Pulmonary artery endothelial cell (primary cell): ENCODE measurements at places on chromosomes 12 and 14. TPM values are rescaled to one million over a fixed set of nuclear protein-coding genes. Genes with fewer than 3 reads are reported as not detected.

The FBLN5 gene
- 0.74 and 2.5 TPM in 2 replicates for total RNA-seq

DNA sequence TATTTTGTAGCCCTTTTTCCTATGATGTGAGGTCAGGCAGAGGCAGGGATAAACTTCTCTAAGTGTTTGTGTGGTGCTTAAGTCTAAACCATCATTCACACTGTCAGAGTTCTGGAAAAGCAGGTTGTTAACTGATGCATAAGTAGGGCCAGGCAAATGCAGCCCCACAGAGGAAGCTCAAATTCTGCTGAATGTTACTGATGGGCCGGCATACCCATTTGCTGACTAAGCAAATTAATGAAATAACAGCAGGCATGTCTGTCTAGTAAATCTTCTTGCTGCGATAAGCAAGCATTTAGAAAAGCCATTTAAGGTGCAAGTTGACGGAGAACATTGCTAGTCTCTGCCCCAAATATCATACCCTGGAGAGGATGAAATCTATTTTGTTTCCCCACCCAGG, 523.2 kb upstream of the CCDC196 start:
- DNase-seq: no peak

- DNase-seq: no peak
Measured at GRCh38 chr12:13992585-13992984, 11.2 kb upstream of the GRIN2B start.

The TPH2 gene
- total RNA-seq: 0.14 TPM in 1 of 2 replicates, not detected in the other

DNA sequence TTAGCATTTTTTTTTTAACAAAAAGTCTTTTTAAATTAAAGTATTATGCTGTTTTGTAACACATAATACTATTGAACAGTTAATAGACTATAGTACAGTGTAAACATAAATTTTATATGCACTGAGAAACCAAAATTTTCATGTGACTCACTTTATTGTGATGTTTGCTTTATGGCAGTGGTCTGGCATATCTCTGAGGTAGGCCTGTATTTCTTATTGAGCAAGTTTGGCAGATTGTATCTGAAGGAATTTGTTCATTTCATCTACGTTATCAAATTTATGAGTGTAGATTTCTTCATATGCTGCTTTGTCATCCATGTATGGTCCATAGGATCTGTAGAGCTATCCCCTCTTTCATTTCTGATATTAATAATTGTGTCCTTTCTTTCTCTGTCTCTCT, 78.8 kb upstream of the PDE3A start:
- no peak for DNase-seq

DNA sequence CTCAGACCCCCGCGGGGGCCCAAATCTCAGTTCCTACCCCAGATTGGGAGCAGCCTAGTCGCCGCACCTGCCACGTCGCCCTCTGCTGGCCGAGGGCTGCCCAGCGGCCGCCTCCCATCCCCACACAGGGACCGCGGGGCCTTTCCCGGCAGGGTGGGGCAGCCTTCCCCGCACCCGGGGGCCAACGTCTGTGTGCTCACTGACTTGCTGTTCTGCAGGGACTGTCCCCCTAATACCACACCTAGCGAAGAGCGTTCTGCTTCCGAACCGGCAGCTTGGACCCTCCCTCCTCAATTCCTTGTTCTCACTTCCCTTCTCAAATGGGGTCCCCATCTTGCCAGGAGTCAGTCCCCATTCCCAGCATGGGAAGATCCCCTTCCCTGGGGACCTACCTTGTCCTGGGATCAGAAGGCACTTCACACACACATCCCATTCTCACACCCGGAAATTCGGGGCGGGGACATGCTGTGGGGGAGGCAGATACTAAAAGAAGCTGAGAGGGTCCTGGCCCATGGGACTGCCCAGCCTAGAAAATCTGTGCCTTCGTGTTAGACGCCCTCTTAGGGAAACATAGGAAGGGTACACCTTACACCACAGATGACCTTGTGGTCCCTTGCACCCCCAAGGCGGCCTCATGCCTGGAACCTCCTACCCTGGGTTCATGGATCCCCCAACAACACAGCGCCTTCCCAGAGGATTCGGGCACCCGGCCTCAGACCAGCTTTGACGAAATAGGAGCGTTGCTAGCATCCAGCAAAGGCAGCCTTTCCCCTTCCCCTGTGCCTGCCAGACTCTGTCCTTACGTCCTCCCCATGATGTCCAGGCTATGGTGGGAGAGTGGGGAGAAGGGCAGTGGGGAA, 16.4 kb downstream of the ACVRL1 start:
- DNase-seq: no peak

GRCh38 chr12:32896432-32897280, at the start of gene PKP2:
TSS of gene PKP2 (minus strand) at chr12:32896777. CDS start at chr12:32896731, 46 bp downstream.
- no peak for DNase-seq

GRCh38 chr14:38079886-38080285, 127.8 kb upstream of the SSTR1 start:
- no peak for DNase-seq

The KCNC2 gene
- total RNA-seq: not detected in 2 replicates

DNA sequence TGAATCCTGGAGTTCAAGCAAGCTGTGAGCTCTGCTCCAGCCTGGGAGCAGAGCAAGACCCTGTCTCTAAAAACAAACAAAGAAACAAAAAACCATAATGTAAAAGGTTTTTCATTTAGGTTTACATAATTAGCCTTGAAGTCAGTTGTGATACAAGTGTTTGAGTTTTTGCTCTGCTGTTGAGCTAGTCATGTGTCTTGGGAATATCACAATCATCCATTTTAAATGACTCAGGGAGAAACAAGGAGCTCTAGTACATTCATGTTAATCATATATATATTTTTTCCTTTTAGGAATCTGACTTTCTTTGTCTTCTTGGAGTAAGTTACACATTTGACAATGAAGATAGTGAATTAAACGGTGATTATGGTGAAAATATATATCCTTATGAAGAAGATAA, 12.9 kb downstream of the MIA2 start:
- DNase-seq: no peak

The RFLNA gene
- 23.9 and 70.8 TPM in 2 replicates for total RNA-seq

GRCh38 chr14:73825551-73826188, 26.0 kb upstream of the PTGR2 start:
- peak; percentile 44 for DNase-seq

- DNase-seq: no peak
Measured at GRCh38 chr14:57038689-57039088, 228.4 kb upstream of the OTX2 start.

The CACNA2D4 gene
- 0.18 and 0.46 TPM in 2 replicates for total RNA-seq

GRCh38 chr12:119389687-119390086, 55.2 kb downstream of the CCDC60 start:
- DNase-seq: no peak

- DNase-seq: no peak
Measured at GRCh38 chr12:121288986-121289385, 7.5 kb downstream of the CAMKK2 start.

The SLC38A4 gene
- total RNA-seq: under 0.01 TPM in 1 of 2 replicates, not detected in the other

GRCh38 chr12:105077435-105077834, 6.8 kb downstream of the ALDH1L2 start:
- no peak for DNase-seq

GRCh38 chr12:10073261-10073660, 25.5 kb downstream of the CLEC1A start:
- DNase-seq: no peak

- peak; percentile 32 for DNase-seq
Measured at GRCh38 chr12:98595243-98595988, 1.9 kb downstream of the SLC25A3 start.

GRCh38 chr14:77964586-77964985, 164.7 kb downstream of the ADCK1 start:
- no peak for DNase-seq

The HOXC12 gene
- not detected in 2 replicates for total RNA-seq

GRCh38 chr12:57471661-57472060, 8.0 kb downstream of the ARHGAP9 start:
- no peak for DNase-seq

DNA sequence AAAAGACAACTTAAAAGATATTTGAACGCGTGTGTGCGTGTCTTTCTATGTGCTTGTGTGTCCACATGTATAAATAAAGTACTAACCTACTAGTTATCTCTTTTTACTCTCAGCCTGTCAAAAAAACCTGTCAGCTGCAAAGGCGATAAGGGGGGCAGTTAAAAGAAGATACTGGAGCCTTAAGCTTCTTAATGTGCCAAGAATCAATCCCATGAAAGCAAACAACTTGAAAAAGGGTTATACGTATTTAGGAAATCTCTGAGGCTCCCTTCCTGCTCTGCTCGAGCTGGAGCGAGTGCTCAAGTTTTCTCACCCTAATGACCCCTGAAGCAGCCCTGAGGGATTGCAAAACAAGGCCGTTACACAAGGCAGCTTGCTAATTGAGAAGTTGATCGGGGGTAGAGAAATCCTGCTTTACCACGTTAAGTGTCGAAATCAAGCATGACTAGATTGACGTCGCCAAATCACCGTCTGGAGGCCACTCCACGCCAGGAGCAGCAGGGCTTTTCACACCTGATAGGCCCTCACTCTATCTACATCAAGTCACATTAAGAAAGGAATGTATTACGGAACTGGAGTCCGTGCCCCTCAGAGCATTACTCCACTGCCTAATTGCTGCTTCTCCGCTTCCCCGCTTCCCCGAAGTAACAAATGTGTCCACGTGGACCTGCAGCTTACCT, 32.4 kb downstream of the LMO3 start:
- no peak for DNase-seq

The HOXC10 gene
- total RNA-seq: not detected in 2 replicates

DNA sequence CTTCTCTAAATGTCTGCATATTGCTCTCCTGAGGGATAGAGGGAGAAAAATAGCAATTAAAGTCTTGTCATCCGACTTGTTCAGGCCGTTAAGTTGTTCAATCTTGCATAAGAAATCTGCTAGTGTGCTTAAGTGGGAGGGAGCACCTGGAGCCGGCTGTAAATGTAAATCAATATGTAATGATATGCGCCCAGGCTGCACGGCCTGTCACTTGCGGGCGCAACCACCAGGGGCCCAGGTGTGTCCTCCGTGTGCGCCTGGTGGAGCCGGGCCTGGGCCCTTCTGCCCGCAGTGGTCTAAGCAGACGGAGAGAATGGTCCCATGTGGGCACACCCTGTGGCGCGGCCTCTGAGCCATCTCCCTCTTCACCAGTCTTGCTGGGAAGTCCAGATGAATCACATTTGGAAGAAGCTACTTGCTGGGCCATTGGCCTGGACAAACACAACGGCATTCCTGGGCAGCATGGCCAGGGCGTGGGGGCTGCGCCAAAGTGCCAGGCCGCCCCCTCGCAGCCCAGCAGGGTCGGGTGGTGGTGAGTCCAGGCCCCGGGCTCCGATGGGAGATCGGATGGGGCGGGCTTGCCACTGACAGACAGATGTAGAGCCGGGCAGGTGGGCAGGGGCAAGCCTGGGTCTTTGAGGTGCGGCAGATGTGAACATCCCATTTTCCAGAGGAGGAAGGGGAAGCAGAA, 193.3 kb upstream of the C14orf180 start:
- no peak for DNase-seq

GRCh38 chr14:25464772-25465171, 414.8 kb upstream of the STXBP6 start:
- DNase-seq: no peak

- DNase-seq: no peak
Measured at GRCh38 chr12:13097491-13098011, 5.9 kb downstream of the GSG1 start.

DNA sequence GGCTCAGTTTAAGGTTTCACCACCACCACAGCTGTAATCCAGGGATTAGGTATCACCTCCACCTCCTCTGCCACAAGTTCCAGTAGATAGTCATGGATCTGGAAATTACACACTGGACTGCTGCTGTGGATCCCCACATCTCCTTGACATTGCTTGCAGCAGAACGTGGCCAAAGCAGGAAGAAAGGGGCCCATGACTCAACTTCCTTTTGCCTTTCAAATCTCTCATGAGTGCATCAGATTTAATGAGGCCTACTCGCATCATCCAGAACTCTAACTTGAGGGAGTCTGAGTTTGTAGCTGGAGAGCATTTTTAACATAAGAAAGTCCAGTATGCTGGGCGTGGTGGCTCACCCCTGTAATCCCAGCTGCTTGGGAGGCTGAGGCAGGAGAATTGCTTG, 29.2 kb upstream of the TMED10 start:
- DNase-seq: peak; percentile 58

DNA sequence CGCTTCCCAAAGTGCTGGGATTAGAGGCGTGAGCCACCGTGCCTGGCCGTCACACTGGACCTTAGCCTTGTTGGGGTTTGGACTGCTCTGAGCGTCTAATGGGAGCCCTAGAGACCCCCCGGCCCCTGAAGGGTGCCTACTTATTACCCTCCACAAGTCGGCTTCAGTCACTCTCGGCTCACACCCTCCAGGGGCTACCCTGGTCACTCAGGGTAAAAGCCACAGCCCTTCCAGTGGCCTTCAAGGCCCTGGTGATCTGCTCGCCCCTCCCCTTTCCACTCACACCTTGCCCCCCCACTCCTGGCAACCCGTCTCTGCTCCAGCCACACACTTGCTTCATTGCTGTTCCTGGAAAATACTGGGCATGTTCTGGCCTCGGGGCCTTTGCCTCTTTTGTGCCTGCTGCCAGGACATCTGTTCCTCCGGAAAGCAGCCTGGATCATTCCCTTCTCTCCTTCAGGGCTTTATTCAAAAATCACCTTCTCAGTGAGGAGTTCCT, 3.6 kb upstream of the MORN3 start:
- DNase-seq: no peak

GRCh38 chr12:126055521-126055920, 990.3 kb downstream of the AACS start:
- DNase-seq: no peak
